Activated CD8-positive, alpha-beta memory T cell treated with anti-CD3 and anti-CD28 coated beads, Interleukin-2, amount 10 ng/mL, durations not matched to agents 7 days and 5 days (primary cell): ENCODE measurements at places on chromosomes 5 and 9. TPM values are rescaled to one million over a fixed set of nuclear protein-coding genes. Genes with fewer than 3 reads are reported as not detected.

SPATA6L gene
- total RNA-seq: 0.73 TPM

TLR4 gene
- total RNA-seq: not detected

DNA sequence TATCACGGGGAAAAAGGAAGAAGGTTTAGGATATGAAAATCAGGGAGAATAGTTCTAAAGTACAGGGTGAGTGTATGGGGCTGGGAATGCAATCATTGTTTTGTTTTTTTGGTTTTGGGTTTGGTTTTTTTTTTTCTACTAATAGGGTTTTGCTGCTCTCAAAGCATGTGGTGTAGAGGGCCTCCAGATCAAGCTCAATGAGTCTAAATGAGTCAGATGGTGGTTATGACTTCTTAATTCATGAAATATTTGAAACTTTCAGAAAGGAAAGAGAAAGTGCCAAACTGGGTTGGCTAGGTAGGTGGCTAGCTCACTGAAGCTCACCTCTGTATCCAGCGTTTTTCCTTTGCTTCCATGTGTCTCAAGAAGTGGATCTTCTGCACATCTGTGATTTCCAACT lies 10.7 kb downstream of the OR1L8 start:
- no peak for DNase-seq

PRRX2 gene
- not detected for total RNA-seq

IL13 gene
- 119 TPM for total RNA-seq

SLC1A3 gene
- total RNA-seq: not detected

- peak; percentile 41 for DNase-seq
Measured at GRCh38 chr5:157918811-157919742, 60.1 kb upstream of the CLINT1 start.

CDKN2A gene
- total RNA-seq: 34.1 TPM

DIMT1 gene
- total RNA-seq: 36.0 TPM

HAVCR1 gene
- total RNA-seq: 2.7 TPM

GRCh38 chr9:2209400-2209799 lies 194.3 kb downstream of the SMARCA2 start:
- no peak for DNase-seq

KIF4B gene
- total RNA-seq: not detected

TMEM174 gene
- total RNA-seq: not detected

ZBTB26 gene
- 9.0 TPM for total RNA-seq

GRCh38 chr9:27272103-27272502 lies 24.8 kb downstream of the EQTN start:
- no peak for DNase-seq

LRRC19 gene
- not detected for total RNA-seq

HTR1A gene
- total RNA-seq: not detected

GRCh38 chr5:151454889-151455288 lies 7.5 kb downstream of the SLC36A1 start:
- DNase-seq: no peak

DNA sequence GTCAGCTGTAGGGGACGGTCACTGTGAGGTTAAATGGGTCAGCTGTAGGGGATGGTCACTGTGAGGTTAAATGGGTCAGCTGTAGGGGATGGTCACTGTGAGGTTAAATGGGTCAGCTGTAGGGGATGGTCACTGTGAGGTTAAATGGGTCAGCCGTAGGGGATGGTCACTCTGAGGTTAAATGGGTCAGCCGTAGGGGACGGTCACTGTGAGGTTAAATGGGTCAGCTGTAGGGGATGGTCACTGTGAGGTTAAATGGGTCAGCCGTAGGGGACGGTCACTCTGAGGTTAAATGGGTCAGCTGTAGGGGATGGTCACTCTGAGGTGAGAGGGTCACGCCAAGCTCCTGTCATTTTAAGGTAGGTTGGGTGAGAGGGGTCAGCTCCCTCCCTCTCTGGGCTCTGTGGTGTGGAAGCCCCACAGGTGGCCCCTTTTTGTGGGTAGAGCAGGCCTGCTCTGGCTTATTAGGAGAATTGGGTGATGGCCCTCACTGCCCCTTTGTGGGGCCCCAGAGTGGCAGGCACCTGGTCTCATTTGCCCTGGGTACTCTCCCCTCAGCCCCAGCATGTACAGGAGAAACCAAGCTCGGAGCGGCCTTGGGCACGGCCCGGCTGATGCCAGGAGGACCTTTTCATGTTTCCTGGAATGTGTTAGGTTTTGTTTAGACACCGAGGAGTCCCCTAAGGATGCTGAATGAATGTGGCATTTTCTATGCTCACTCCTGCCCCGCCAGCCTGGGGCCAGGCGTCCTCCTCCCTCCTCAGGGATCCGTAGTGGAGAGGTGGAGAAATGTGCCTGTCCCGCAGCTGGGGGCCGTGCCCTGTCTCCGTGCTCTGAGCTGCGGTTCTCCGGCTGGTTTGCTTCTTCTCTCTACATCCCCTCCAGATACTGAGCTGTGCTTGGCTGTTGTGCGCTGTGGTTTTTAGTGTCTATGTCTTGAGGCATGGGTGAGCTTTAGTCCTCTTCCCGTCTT lies 31.4 kb downstream of the AHRR start:
- DNase-seq: peak; percentile 40

PDLIM7 gene
- total RNA-seq: 81.2 TPM

UBLCP1 gene
- 21.4 TPM for total RNA-seq

- DNase-seq: no peak
Measured at GRCh38 chr9:127365461-127365860, 31.5 kb upstream of the SLC2A8 start.

DNA sequence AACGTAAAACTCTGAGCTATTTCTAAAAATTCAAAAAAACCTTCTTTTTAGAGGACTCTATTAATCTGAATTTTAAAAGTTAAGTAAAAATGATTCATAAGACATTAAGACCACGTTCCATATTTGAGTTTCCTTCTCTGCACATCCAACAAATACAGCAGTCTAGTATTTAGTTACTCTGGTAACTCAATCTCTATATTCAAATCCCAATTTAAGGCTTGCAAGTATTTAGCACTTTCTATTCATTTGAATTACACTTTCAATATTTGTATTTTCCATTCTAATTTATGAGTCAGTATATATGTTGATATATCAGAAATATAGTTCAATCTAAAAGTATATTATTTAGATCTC lies 17.7 kb downstream of the RFX3 start:
- no peak for DNase-seq

DNA sequence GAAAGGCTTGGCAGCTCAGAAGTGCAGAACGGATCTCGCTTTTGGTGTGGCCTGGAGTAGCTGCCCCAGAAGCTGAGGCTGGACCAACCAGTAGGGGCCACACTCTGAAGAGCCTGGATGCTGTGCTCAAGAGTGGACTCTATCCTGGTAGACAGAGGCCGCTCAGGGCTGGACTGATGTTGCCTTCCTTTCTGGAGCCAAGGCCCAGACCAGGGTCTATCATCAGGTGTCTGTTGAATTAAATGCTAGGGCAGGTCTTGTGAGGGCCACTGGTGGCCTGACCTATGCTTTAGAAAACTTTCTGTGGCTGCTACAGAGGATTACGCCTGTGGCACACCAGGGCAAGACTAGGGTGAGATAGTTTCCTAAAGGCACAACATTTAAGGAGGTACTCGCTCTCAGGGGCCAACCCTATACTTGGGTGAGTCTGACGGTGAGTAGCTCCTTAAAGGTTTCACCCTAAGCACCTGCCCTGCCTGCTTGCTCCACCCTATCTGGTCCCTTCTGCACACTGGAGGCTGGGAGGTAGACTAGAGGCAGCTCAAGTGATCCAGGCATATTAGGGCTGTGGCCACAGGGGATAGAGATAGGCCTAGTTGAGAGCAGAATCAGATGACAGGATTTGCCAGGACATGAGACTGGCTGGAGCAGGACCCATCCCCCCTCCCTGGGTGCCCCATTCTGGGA lies 9.8 kb upstream of the IRF1 start:
- DNase-seq: no peak

DNA sequence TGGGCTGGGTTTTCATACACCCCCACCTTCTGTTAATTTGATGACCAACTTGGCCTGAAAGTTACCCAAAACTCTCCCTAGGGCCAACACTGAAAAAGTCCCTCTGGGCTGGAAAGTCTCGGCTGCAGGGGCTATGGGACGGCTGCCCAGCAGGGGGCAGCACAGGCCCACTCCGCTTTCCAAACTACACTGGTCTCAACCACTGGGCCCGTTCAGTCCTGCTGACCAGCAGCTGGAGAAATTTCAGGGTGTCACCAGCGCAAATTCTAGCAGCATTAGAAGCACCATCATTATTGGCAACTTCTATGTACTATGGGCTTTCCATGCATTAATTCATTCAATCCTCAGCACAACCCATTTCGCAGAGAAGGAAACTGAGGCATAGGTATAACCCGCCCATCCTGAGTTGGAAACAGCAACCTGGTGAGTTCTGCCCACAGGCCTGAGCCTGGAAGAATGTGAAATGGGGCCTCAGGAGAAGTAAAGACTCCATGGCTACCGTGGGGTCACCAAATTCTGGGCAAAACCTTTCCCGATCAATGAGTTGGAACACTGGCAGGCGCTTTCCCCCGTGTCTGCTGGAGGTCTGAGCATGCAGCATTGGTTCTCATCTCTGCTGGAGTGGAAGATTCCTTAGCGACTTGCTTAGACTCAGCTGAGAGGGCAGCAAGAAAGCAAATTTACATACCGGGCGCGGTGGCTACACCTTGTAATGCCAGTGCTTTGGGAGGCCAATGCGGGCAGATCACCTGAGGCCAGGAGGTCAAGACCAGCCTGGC lies 9.7 kb downstream of the ORM2 start:
- DNase-seq: peak; percentile 61

- DNase-seq: no peak
Measured at GRCh38 chr9:121153642-121154041, 48.0 kb downstream of the RAB14 start.

SLC25A2 gene
- 1.1 TPM for total RNA-seq

GRCh38 chr9:122364783-122365150 lies 6.1 kb upstream of the PTGS1 start:
- no peak for DNase-seq

DNA sequence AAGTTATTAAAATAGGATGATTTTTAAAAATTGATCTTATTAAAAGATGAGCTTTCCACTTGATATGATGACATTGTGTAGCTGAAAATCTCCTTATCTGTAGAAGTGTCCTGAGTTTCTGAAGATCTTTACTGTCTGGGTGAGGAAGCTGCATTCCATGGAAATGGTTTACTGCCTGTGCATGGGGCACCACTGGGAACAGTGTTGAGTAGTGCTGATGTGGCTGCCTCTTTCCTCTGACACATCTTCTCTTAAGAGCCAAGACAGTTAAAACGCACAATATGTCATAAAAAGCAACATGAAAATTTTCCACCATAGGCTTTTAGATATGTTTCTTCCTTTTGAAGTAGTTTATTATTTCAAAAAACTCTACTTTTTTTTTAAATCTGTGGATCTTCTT lies 24.6 kb downstream of the SECISBP2 start:
- DNase-seq: no peak

DNA sequence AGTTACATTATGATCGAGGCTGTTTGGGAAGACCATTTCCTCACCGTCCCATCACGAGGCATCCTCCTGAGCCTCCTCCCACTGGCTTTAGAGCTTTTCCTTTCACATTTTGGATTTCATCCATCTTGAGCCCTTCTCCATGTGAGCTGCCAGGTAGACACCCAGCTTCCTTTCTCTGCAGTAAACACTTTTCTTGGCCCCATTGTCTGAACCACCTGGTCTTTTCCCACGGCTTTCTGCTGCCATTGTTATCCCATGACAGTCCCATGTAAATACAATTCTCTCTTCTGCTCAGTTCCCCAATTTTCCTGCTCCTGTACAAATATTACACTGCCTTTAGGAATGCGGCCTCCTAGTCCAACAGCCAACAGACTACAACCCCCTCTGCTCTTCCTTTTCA lies 24.1 kb downstream of the UBE2QL1 start:
- DNase-seq: no peak

KCNIP1 gene
- not detected for total RNA-seq

DNA sequence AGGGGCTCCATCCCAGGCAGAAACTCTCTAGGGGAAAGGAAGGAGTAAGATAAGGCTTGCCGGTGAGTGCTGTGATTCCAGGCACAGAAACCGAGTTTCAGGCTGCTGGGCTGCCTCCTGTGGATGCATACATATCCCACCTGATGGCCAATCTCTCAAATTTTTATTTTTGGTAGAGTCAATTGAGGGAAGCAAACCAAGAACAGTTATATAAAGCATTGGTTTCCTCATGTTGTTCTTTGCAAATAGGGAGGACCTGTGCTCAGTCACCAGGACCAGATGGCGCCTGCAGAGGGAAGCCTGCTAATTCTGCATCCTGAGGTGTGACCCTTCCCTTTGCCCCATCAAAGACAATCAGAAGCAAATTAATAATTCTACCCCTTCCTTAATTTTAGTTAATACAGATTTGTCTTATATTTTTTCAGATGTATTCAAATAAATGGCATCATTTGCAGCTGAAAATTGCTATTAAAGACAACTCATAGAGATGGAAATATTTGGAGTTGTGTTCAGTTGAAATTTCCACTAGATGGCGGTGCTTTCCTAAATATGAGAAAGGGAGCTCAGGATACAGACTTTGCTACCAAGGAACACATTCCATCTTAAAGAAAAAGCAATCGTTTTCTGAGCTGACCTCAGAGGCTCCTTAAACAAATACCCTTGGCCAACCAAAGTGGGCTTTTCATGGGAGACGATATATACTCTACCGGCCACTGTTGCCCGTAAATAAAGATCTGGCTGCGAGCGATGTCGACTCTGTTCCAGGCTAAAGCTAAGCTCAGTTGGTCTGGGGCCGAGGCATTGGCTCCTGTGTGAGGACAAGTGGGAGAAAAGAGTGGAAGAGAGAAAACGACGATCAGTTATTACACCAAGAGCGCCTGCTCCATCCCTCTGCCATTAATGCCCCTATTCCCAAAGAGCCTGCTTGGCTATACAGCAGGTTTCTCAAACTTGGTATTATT lies 225.7 kb upstream of the KLF9 start:
- DNase-seq: no peak

DNA sequence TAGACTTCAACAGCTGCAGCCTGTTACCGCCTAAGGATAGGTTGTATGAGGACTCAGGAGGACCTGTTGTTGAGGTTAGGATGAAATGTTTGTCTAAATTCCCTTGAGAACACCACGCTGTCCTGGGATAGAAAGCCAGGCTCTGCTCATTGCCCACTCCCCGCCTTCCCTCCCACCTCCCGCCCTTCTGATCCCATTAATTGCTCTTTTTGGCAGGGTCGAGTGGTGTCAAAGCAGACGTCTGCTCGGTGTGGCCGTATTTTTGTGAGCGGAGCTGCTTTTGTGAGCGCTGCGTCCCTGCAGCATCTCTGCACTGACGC lies 62.3 kb downstream of the SPATA31C2 start:
- DNase-seq: no peak

PDCD1LG2 gene
- total RNA-seq: 1.5 TPM

- DNase-seq: no peak
Measured at GRCh38 chr5:231661-232060, 13.5 kb downstream of the SDHA start.
